Colonic mucosa (tissue), 4 donors: ENCODE measurements at places on chromosomes 2 and 18.

DNA sequence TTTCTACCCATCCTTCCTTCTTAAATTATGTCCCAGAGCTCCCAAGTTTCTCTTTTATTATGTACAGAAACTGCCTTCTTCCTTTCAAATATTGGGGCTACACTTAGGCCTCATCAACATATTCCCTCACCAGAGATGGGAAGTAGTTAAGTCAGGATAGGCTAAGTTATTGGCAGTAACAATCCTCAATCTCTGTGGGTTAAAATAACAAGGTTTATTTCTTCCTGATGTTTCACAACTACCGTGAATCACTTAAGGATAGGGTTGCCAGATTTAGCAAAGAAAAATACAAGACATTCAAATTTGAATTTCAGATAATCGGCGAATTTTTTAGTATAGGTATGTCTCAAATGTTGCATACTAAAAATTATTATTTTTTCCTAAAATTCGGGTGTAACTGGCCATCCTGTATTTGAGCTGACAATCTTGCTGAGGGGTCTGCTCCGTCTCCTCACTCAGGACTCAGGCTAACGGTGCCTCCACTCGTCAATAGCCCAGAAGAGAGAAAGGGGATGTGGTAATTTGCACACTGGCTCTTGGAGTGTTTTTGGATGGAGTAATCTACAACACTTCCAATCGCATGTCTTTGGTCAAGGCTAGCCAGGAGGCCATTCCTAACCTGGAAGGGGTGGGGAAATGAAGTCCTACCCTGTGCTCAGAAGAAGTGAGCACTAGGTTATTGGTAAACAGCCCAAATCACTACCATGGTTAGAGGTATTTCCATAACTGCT, 91.7 kb downstream of the ACTR3 start:
- DNase-seq: no peak

GRCh38 chr2:191659198-191659597, 18.7 kb upstream of the NABP1 start:
- DNase-seq: no peak

GRCh38 chr2:141589314-141589713, 541.5 kb downstream of the LRP1B start:
- DNase-seq: no peak

DNA sequence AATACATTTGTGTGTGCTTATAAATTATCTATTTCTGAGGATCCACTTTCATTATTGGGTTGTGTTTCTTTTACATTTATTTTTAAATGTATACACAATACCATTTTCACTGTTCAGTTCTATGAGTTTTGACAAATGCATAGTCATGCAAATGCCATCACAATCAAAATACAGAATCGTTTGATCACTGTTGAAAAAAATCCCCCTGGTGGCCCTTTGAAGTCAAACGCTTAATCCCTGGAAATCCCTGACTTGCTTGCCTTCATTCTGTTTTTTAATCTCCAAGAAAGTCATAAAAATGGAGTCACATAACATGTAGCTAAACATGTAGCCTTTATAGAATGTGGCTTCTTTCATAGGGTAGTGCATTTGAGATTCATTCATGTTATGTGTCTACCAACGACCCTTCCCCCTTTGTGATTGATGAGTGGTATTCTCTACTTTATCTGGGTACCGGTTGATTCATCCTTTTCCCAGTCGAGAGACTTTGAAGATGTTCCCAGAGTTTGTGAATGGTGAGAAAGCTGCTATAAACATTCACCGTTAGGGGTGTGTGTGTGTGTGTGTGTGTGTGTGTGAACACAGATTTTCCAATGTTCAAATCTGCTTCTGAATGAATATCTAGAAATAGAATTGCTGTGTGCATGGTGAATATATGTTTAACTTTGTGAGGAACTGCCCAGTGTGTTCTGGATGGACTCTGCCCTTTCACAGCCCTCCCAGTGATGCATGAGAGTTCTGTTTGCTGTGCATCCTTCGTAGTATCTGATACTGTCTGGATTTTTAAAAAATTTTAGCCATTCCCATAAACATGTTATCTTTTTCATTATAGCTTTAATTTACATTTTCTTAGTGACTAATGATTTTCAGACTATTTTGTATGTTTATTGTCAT, 173.6 kb downstream of the GALR1 start:
- no peak for DNase-seq

DNA sequence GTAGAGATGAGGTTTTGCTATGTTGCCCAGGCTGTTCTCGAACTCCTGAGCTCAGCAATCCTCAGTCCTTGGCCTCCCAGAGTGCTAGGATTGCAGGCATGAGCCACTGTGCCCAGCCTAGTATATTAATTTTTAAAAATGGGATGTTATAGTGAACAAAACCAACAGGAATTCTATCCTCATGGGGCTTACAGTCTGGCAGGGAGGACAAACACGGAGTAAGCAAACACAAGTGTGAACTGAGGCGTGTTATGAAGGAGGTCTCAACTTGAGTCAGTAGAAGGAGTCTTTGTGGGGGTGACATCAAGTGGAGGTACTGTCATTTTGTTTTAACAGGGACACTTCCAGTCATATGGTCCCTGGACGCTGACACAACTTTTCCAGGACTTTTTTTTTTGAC, 33.1 kb downstream of the EMILIN2 start:
- no peak for DNase-seq
